ENCODE measurements at places on chromosomes 11 and 22.

GRCh38 chr11:109704432-109704831 lies 282.4 kb downstream of the C11orf87 start:
- no peak for DNase-seq

DNA sequence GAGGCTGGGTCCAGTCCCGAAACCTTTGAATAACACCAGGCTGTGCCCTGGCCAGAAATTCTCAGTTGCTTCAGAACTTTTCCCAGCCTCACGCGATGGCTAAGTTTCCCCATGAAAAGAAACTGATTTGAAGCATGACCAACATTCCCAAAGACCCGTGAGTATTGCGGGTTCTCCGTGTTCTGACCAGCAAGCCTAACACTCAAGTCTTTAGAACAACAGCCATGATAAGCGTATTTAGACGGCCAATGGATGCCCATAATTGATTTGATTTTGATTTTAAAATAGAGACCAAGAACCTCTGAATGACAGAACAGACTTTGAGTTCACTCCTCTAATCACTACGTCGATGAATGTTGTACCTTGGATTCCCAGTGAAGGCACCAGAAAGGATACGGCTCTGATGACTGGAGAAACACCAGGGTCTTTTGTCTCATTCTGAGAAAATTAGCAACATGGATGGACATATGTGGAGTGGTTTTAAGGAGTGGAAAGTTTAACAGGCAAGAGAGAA lies 43.9 kb downstream of the ZNF280B start:
- DNase-seq: no peak

- no peak for DNase-seq
Measured at GRCh38 chr11:126433244-126433846, 77.9 kb downstream of the ST3GAL4 start.

DNA sequence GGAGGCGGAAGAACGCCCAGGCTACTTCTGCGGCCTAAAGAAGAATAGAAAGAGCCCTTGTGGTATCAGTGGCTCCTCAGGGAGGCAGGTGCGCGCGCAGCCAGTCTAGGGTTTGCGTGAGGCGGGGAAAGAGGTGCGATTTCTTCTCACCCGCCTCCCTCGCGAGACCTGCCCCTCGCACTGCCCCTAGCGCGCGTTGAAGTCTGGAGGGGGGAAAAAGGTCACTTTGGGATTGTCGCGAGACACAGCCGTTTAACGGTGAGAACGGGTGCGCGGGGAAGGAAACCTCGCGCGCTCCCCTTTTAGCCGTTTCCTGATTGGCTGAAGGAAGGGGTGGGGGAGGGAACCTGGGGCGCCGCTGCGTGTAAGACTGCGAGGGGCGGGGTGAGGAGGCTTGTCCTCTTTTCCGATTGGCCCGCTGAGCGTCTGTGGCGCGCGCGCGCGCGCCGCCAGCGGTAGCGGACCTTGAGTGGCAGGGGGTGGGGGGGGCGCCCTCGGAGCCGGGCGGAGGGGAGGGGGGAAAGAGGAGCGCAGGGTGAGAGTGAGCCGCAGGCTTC lies at the start of gene ZFP91:
TSS of gene ZFP91 (plus strand) at position 429 of the 557 bp plus-strand sequence. CDS start 219 bp downstream, outside the sequence.
- DNase-seq: peak; percentile 91

DNA sequence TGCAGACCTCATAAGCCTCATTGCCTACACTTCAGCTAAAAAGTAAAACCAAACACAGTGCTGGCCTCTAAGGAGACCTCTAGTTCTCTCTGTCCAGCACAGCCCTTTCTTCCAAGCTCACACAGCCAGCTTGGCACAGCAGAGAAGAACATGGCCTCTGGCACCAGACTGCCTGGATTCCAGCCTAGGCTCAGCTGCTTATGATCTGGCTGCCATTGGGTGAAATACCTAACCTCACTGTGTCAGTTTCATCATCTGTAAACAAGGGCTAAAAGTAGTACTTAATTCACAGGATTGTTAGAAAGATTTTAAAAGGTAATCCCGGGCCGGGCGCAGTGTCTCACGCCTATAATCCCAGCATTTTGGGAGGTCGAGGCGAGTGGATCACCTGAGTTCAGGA lies 9.9 kb upstream of the ACER3 start:
- DNase-seq: no peak

- peak; percentile 49 for DNase-seq
Measured at GRCh38 chr11:6618117-6619003, 862 bp downstream of the TPP1 start.

DNA sequence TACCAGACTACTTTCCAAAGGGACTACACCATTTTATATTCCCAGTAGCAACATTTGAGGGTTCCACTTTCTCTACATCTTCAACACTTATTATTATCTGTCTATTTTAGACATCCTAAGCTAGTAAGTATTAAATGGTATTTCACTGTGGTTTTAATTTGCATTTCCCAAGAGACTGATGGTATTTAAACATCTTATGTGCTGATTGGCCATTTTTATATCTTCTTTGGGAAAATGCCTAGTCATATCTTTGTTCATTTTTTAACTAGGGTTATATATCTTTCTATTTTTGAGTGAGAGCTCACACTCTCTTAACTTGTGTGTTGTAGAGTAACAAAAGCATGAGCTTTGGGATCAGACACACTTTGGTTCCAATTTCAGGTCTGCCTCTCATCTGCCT lies 73.7 kb downstream of the PRCP start:
- DNase-seq: no peak

DNA sequence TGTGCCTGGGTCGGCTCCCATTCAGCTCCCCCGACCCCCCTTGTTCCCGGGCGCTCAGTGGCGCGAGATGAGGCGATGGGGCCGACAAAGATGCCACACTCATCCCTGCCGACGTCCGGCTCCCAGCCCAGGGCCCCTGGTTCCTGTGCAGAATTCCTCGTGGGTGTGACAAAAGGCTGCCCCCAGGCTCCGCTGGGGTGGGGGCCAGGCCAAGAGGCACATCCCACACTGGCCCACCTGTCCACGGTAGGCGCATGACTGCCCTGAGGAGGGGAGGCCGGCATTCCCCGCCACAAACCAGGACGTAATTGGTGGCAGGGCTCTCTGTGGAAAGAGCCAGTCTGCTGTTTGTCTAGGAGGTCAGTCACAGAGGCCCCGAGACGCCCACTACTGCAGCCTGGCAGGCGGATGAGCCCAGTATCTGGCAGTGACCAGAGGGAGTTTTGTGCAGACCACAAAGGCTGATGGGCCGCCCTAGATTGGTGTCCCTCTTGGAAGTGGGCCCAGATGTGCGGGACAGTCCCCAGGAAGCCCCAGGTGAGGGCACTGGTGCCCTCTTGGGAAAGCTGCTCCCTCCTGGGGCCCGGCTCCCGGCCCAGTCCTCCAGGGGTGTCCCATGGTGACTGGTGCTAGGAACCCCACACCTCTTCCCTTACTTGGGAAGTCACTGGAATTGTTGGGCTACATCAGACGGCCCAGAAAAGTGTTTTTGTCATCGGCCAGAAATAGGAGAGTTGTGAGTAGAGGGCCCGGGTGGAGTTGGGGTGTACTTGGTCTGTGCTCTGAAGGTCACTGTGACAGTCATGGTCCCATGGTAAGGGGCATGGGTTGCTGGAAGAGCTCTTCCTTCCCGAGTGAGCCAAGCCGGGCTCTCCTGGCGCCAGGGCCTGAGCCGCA lies 5.8 kb downstream of the CCND1 start:
- DNase-seq: no peak

DNA sequence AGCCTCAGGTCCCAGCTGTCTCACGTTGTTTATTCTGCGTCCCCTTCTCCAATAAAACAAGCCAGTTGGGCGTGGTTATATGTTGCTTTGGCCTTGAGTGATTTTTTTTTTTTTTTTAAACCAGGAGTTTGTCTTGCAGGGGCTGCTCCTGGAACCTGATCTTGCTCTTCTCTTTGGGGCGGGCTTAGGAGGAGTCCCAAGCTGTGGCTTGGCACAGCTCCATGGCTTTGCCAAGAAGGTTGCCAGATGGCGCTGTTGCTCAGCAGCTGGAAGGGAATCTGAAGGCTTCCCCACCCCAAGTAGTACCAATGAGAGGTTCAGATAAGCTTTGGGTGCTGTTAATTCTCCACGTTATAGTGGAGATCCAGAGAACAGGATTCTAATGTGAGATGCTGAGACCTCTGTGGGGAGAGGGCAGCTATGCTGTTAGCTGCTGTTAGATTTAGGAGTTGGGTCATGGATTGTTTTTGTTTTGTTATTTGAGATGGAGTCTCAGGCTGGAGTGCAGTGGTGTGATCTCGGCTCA lies 2.0 kb upstream of the FERMT3 start:
- DNase-seq: peak; percentile 67

GRCh38 chr11:10796191-10796590 lies 12.5 kb downstream of the EIF4G2 start:
- DNase-seq: no peak

- DNase-seq: no peak
Measured at GRCh38 chr11:120224972-120225909, 14.4 kb downstream of the OAF start.

GRCh38 chr11:82233201-82233600 lies 500.5 kb downstream of the FAM181B start:
- DNase-seq: no peak

All from stimulated activated CD4-positive, alpha-beta T cell treated with anti-CD3 and anti-CD28 coated beads, Interleukin-15, amount 100 ng/mL, for 1 hour (primary cell).